ENCODE measurements at places on chromosomes 13 and 19.
A peak's percentile ranks its signal among the peaks of the same experiment; 100 is the strongest.

DNA sequence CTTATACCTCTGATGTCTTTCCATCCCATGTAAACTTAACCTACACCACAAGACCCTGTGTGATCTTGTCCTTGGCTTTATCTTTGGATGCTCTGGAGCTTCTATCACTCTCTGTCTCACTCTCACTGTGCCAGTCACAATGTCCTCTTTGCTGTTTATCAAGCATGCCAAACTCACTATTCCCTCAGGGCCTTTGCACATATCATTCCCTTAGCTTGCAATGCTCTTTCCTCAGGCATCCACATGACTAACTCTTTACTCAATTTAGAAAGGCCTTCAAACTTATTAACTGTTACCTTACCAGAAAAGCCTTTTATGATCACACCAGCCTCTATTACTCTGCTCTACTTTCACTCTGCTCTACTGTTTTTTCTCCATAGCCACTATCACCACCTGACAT is 354.1 kb downstream of the RFC3 start:
- DNase-seq: peak; percentile 26

- DNase-seq: peak; percentile 61
These were observed 404 bp downstream of the C19orf44 start for GRCh38 chr19:16496613-16496983.

GRCh38 chr19:56369886-56370676 is 23.3 kb downstream of the ZNF582 start:
- DNase-seq: no peak

GRCh38 chr13:74070513-74070912 is 63.7 kb downstream of the KLF12 start:
- no peak for DNase-seq

GRCh38 chr19:13868663-13869062 is 8.3 kb upstream of the NANOS3 start:
- no peak for DNase-seq

GRCh38 chr13:40619479-40619814 is 47.0 kb downstream of the FOXO1 start:
- no peak for DNase-seq

- peak; percentile 40 for DNase-seq
These were observed 340.0 kb downstream of the DNAJC15 start for GRCh38 chr13:43363156-43363953.

DNA sequence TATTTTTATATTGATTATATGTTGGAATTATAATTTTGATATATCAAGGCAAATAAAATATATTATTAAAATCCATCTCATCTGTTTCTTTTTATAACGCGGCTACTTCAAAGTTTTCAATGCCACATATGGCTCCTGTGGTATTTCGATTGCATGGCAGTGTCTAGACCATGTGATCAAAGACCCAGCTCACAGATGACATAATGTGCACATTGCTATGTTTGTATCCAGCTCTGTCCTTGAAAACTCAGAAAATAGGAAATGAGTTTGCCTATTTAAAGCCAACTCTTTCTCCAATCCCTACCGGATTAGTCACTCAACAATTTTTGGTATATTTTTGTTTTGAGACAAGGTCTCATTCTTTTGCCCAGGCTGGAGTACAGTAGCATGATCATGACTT is 26.2 kb downstream of the TMTC4 start:
- DNase-seq: peak; percentile 44

DNA sequence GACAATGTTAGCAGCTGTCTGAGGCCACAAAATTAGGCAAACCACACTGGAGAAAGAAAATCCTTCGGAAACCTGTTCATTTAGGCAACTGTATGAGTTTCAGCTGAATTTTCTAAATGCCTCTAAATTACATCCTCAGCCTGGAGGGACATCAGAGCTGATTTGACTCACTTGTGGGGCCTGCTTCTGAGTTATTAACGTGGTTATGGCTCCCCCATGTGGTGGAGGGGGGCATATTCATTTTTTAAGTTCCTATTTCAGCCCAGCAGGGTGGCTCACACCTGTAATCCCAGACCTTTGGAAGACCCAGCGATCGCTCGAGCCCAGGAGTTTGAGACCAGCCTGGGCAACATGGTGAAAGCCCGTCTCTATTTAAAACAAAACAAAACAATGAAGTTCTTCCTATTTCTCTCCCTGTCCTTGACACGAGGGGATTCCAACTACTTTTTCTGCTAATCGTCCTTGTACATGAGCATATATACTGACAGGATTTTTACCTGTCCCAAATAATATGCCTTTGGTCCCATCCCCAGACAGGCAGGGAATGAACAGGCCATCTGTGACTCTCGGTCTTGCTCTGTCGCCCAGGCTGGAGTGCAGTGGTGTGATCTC is 31.5 kb upstream of the HIF3A start:
- DNase-seq: peak; percentile 82

GRCh38 chr19:47283405-47284059 is 8.8 kb downstream of the INAFM1 start:
- DNase-seq: no peak

DNA sequence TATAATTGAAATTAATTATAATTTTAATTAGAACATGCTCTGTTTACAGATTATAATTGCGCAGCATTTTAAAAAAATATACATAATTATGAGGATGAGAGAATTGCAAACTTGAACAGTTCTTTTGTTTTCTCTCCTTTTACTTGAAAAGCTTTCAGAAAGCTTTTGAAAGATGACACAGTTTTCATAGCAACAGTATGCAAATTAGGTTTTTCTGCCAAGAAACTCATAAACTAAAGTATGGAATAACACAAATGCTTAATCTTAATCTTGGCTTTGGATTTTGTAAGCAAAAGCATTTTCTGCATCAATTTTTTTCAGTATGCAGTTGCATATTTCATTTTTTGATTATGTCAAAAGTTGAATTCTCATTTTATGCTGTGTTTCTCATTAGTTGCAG is 32.8 kb upstream of the AKAP11 start:
- DNase-seq: no peak

- no peak for DNase-seq
These were observed 53.5 kb upstream of the ZNF728 start for GRCh38 chr19:23056516-23056915.

DNA sequence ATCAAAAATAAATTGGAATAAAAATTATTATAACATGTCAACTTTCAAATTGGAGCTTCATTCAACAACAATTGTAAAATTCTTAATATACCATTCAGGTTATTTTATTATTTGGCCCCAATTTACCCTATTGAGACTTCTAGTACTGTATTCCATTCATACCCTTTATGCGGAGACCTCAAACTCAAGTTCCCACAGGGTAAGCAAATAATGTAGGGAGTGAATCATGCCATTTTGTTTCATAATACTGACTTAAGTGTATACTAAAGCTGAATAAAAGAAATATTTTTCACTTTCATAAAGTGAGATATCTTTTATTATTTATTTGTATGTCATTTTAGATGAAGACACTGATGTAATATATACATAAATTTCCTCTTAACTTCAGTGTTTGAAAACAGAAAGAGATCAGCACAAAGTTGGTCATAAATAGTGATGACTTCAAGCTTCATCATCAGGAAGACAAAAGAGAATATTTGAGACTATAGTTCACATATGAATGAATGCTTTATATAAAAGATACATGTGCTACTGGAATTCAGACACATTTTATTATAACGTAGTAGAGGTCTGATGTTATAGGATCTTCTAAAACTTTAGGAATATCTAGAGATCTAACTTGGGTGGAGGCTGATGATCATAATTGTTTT is 894.4 kb upstream of the PCDH9 start:
- no peak for DNase-seq

DNA sequence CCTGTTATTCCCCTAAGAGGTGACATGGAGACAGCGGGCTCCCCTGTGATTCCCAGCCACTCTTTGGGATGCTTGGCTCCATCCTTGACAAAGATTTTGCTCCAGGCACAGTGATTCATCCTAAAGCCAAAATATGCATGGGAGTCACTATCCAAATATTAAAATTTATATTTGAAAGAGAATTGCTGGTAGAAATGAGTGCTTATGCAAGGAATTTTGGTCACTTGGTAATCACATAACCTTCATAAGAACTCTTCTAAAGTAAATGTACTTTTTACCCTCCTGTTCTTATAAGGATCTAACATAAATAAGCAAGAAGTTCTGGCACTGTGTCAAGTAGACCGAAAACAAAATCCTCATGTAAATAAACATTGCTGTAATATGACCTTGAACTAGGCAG is 385.8 kb downstream of the ITGBL1 start:
- DNase-seq: peak; percentile 28

- peak; percentile 27 for DNase-seq
These were observed 529.9 kb downstream of the SLITRK1 start for GRCh38 chr13:83352391-83352790.

DNA sequence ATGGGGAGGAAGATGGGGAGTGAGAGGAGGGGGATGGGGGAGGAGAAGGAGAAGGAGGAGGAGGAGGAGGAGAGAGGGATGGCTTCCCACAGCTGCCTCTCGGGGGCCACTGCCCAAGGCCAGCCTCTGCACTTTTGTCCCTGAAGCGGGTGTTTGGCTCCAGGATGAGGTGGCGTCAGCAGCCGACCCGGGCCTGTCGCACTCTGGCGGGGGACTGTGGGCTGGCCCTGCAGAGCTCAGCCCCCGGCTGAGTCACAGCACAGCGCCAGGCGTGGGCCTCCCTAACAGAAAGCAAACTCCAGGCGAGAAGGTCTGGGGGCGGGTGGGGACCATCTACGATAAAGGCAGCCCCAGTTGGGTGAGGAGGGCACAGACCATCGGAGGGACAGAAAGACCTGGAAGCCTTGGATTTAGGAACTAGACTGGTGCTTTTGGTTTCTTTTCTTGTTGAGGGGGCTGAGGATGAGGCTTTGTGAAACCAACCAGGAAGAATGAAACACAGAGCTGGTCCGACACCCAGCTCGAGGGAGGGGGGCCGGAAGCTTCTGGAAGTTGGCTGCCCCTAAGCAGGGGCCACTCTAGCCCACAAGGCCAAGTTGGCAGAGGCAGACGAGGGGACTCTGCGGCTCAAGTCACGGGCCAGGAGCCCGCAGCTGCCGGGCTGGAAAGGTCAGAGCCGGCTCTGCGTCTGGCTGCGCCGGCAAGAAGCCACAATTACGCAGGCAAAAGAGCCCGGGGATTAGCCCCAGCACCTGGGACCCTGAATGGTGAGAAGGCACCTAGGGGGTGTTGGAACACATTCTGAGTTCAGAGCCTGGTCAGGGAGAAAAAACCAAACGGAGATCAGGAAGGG is 18.2 kb downstream of the LSM4 start:
- peak; percentile 87 for DNase-seq

DNA sequence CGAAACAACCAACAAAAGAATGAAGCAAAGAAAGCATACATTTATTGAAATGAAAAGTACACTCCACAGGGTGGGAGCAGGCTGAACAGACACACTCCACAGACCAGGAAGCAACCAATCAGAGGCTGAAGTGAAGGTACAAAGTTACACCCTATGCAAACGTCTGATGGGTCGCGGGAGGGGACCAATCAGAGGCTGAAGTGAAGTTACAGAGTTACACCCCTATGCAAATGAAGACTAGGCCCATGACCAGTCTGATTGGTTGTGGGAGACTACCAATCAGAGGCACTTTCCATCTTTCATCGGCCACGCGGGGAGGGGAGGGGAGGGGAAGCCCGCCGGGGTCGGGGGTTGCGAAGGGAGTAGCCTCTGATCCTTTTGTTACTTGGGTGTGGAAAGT is 12.4 kb upstream of the FBL start:
- DNase-seq: peak; percentile 11

GRCh38 chr13:23609414-23609760 is 39.2 kb downstream of the TNFRSF19 start:
- peak; percentile 66 for DNase-seq

- DNase-seq: no peak
These were observed 3.7 kb downstream of the ITM2B start for GRCh38 chr13:48236528-48237353.

DNA sequence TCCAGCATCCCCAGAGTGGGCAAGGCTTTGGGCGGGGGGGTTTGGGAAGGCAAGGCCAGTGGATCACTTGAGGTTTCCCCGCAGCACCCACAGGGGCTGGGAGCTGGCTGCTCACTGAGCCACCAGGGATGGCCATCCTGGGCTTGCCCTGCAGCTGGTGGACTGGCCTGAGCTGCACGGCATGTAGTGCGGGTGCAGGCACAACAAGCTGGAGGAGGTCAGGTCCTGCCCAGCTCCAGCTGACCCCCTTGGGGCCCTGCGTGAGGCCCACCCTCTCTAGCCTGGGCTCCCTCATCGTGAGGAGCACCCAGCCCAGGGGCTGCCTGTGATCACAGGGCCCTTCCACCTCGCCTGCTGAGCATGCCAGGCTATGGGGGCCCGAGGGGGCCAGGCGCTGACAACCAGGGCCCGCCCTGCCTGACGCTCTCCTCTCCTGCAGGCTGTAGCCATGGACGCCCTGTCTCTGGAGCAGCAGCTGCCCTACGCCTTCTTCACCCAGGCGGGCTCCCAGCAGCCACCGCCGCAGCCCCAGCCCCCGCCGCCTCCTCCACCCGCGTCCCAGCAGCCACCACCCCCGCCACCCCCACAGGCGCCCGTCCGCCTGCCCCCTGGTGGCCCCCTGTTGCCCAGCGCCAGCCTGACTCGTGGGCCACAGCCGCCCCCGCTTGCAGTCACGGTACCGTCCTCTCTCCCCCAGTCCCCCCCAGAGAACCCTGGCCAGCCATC is 22.9 kb downstream of the COMP start:
- DNase-seq: no peak

DNA sequence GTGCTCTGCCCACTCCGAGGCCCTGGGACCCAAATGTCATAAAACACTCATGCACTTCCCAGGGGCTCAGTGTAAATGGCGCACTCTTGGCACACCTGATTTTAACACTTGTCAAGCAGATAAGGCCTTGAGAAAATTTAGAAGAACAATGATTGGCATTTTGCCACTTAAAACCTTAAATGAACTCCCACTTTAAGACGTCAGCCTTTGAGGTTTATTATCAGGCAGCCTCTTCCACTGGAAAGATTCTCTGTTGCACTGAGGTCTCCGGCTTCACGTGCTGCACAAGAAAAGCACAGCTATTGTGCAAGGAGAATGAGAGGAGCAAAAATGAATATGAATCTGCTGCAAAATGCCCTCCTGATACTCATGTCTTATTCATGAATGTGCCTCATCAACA is 38.5 kb upstream of the ATP11A start:
- DNase-seq: no peak

GRCh38 chr19:36111200-36111539 is 227 bp downstream of the OVOL3 start:
- no peak for DNase-seq

DNA sequence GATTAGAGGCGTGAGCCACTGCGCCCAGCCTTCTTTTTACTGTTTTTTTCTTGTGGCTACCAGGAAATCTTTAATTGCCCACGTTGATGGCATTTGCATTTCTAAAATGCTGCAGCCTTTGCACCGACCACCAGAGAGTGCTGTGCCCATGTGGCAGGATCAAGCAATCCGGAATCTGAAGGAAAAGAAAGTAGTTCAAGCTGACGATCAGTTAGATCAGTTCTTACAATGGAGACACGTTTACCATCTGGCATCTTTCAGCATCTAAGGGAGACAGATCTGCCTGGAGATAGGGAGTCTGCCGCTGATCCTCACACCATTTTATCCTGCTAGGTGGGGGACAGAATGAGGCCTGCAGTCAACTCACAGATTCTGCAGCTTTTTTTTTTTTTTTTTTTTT is 19.9 kb downstream of the TINCR start:
- DNase-seq: peak; percentile 33

GRCh38 chr13:35697186-35697730 is 220.8 kb upstream of the MAB21L1 start:
- DNase-seq: no peak

GRCh38 chr19:54804101-54804500 is 691 bp downstream of the KIR2DL4 start:
- no peak for DNase-seq

All from fibroblast of skin of right biceps (primary cell).